ENCODE measurements at places on chromosomes 12 and 14.
A peak's percentile ranks its signal among the peaks of the same experiment; 100 is the strongest.

DNA sequence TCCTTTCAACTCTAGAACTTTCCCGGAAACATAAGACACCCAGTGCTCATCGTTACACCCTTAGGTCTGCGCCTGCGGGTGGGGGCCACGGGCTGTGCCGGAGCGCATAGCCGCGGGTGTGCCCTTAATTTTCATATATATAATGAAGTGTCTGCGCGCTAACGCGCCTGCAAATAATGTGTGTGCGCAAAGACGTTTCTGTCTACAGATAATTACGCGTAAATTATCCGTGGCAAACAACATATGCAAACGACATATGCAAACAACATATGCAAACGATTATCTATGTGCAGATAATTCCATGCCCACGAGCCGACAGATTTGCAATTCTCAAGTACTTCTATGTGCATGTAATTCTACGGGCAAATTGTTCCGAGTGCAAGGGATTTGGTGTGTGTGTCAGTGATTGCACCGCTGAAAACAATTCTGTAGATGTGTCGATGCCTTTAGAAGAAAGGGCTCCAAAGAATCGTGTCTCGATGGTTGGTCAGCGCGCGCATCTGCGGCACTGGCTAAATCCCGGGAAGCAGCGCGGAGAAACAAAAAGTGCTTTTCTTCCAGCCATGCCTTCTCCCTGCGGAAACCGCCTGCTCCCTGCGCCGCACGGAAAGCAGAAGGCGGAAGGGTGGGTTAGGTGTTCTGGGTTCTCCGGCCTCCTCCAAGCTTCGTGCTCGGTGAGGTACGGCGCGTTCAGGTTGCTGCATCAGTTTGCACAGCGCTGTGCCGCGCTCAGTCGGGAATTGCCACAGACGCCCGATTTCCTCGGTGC, 34.5 kb upstream of the TBX5 start:
- DNase-seq = no peak

GRCh38 chr12:93009533-93009932, 80.4 kb upstream of the EEA1 start:
- DNase-seq = no peak

DNA sequence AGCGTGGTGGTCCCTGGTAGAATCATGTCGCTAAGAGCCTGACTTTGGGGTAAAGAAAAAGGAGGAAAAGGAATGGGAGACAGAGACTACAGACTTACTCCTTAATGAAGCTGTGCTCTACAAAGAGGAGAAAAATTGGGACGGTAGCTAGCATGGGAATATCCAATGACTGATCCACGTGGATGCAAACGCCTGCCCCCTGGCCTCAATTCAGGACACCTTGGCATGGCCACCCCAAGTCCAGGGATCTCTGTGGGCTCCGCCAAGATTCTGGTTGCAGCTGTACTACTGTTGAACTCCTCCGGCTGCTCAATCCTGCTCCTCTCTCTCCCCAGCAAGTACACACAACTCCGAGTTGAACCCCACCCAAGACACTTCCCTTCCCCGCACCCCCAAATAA, 70.5 kb upstream of the DIO3 start:
- DNase-seq = no peak

- DNase-seq = peak; percentile 96
Observed at GRCh38 chr14:104826189-104826860, 25.4 kb downstream of the ZBTB42 start.

- peak; percentile 25 for DNase-seq
Observed at GRCh38 chr12:50186681-50187080, 19.5 kb upstream of the CERS5 start.

- DNase-seq = no peak
Observed at GRCh38 chr12:42990387-42990786, 400.8 kb upstream of the PRICKLE1 start.

- no peak for DNase-seq
Observed at GRCh38 chr12:62625228-62625627, 158.6 kb downstream of the MON2 start.

- DNase-seq = no peak
Observed at GRCh38 chr14:35927727-35928126, 101.6 kb downstream of the BRMS1L start.

DNA sequence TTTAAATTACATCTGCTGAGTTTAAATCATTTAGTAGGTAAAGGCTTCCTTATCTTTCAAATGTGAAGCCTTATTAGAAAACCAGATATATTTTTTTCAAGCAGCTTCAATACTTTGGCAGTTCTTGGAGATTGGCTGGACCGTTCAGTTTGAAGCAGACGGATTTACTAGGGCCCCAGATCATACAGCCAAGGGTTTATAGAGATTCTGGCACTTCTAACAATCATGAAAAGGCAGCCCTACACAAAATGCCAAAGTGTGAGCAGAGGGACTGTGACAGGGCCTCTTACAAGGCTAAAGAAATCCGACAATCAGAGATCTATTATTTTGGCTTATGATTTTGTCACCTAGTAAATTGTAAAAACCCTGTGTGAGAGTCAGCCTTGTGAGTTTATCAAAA, 162.8 kb upstream of the SLC38A2 start:
- DNase-seq = no peak

- DNase-seq = peak; percentile 41
Observed at GRCh38 chr12:123270214-123271000, 1.2 kb downstream of the CDK2AP1 start.

DNA sequence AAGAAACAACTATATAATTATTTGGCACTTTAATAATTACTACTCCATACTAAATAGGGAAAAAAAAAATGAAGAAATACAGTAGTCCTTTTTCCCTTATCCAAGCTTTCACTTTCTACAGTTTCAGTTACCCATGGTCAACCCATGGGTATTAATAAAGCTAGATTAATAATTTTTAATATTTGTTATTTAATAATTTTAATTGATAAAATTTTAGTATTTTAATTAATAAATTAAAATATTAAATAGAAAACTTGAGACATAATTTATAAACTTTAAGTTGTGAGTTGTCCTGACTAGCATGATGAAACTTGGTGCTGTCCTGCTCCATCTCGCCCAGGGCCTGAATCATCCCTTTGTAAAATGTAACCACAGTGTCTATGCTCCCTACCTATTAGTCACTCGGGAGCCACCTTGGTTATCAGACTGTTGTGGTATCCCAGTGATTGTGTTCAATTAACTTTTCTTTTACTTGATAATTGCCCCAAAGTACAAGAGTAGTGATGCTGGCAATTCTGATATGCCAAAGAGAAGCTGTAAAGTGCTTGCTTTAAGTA, 71.8 kb downstream of the PAWR start:
- no peak for DNase-seq

GRCh38 chr12:9509464-9510161, 98.1 kb downstream of the KLRB1 start:
- DNase-seq = no peak

DNA sequence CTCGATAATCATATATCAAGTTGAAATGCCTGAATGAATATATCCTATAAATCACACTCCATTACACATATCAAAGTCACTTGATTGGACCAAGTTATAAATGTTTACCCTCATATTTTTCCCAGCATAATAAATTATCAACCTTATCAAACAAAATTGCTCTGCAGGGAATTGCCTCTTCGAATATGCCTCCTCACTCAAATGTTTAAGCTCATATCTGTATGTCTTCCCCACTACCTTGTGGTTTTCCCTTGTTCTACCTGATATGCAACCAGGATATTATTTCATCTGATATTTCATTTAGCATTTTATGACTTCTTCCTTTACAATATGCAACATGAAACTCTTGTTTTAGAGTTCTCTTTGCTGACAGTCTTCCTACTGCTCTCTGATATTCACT, 226.4 kb downstream of the RASSF9 start:
- DNase-seq = no peak
